ENCODE measurements at places on chromosomes 5 and 9.

DNA sequence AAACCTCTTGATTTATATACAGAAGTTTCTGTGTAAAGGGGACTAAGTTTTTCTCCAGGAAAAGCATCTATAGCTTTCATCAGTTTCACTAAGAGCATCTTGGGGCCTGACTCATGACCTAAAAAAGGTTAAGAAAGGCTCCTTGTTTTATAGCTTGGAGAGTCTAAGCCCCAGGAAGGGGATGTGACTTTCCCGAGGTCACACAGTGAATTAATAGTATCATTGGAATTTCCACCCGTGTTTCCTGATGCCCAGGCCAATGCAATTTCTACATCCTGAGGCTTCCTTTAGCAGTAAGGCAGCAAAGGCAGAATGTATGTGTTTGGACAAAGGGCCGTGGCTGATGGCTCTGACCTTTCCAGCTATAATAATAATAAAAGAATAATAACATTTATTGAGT, 8.6 kb downstream of the MORN5 start:
- no peak for DNase-seq

DNA sequence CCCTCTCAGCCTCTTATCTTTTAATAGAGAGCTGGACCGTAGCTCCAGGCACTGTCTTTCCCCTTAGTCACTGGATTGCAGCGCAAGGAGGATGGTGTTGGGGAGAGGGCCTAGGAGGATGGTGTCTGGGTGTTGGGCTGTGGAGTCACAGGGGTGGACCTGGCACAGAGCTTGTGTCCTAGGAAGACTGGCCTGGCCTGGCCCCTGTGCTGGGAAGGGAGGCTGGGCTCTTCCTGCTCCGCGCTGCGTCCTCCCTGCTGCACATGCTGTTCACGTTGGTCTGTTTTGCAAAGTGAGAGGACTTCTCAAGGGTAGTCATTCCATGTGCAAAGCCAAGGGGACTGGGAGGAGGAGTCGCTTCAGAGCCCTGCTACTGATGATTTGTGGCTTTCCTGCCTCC, 123.9 kb downstream of the EHMT1 start:
- DNase-seq, result no peak

DNA sequence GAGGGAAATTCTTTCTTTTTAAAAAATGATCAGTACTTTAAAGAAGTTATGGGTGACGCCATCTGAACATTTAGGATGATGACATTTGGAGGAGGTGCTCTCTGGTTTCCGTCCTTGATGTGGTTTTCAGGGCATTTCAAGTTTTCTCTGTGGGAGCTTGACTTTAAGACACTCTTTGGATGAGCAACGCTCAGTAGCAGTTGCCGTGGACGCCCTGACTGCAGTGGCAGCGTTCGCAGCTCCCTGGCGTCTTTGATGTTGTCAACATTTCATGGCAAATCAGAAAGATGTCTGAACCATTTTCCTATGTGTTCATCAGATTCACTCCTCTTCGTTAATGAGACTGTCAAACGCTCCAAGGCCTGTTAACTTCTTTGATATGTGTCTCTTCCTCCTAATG, 86.1 kb downstream of the ZNF354C start:
- DNase-seq, result no peak

- DNase-seq, result no peak
Measured at GRCh38 chr5:622359-622758, 10.2 kb downstream of the CEP72 start.

DNA sequence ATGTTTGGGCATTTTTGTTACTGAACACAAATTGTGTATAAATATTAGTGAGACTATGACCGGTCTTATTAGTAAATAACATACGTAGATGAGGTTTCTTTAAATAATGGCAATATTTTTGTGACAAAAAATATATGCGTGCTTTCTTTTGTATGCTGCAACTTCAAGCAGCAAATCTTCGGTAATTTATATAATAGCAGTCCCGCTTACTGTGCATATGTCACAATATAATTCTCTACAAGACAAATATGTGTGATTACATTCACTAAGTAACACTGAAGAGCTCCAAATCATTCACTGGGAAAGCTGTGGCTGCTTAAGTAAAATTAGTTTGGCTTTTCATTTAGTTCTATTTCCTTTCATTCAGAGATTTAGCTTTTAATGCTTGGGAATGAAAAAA, 376.0 kb downstream of the CYLC2 start:
- no peak for DNase-seq

Measured in NCI-H1417 (cell line).